CD8-positive, alpha-beta T cell (primary cell): ENCODE measurements at places on chromosomes 6 and 20. TPM values are rescaled to one million over a fixed set of nuclear protein-coding genes. Genes with fewer than 3 reads are reported as not detected.

Gene APMAP
- 31.8 TPM for total RNA-seq

Gene TRIM40
- not detected for total RNA-seq

Gene RIMS1
- not detected for total RNA-seq

Gene AIF1
- 71.2 TPM for total RNA-seq

Gene ROMO1
- total RNA-seq = 39.2 TPM

Gene PKIG
- 5.8 TPM for total RNA-seq

Gene WFDC10B
- not detected for total RNA-seq

Gene PI16
- total RNA-seq = 0.24 TPM

Gene PNPLA1
- total RNA-seq = not detected

Gene CALHM6
- total RNA-seq = 3.4 TPM

Gene RGS19
- 8.1 TPM for total RNA-seq

Gene EDN1
- 0.95 TPM for total RNA-seq

Gene GOPC
- 8.1 TPM for total RNA-seq

Gene EGFL8
- total RNA-seq = 17.4 TPM
